ENCODE measurements at places on chromosomes 7 and 10. TPM values are rescaled to one million over a fixed set of nuclear protein-coding genes. Genes with fewer than 3 reads are reported as not detected.
A peak's percentile ranks its signal among the peaks of the same experiment; 100 is the strongest.

DNA sequence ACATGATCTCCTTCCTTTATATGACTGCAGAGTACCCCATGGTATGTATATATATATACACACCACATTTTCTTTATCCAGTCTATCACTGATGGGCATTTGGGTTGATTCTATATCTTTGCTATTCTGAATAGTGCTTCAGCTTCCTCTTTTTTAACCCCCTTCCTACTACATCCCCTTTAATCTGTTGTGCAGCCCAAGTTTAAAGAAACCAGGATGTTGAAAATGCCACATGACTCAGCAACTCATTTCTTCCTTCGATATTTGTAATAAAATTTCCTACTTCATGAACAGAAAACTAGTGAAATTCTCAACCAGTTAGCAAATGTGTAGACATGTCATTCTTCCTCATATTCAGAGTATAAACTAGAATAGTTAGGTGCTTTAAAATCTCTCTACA, 1245.7 kb upstream of the SORCS1 start:
- no peak overlapping the region for H3K27ac ChIP-seq
- no peaks in the 10 kb centered on the region for H3K36me3 ChIP-seq
- H3K4me3 ChIP-seq, result no peak overlapping the region
- H3K4me1 ChIP-seq, result no peaks in the 10 kb centered on the region
- DNase-seq, result no peak
- H3K27me3 ChIP-seq, result no peaks in the 10 kb centered on the region

DNA sequence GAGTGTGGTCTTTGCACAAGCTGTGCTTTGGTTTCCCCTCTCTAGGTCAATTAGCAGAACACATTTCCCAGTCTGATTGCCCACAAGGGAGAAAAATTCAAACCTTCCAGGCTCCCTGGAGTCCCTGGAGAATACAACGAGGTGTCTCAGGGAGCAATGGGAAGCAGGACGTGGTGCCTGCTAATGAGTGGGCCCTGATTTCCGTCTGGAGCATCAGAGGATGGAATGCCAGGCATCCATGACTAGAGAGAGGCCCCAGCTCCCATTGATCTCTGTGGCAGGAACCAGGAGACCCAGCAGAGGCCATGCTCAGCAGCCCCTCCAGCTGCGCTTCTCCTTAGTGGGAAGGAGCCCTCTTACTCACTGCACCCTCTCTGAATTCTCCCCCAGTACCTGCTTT, 33.2 kb upstream of the TLX1 start:
- no peaks in the 10 kb centered on the region for H3K4me1 ChIP-seq
- no peaks in the 10 kb centered on the region for H3K36me3 ChIP-seq
- H3K4me3 ChIP-seq, result no peak overlapping the region
- DNase-seq, result no peak
- no peaks in the 10 kb centered on the region for H3K27me3 ChIP-seq
- H3K27ac ChIP-seq, result no peak overlapping the region

GRCh38 chr7:54719425-54719824, 39.6 kb downstream of the SEC61G start:
- H3K27ac ChIP-seq, result no peak overlapping the region
- H3K27me3 ChIP-seq, result no peaks in the 10 kb centered on the region
- H3K4me3 ChIP-seq, result no peak overlapping the region
- no peaks in the 10 kb centered on the region for H3K4me1 ChIP-seq
- no peaks in the 10 kb centered on the region for H3K36me3 ChIP-seq

GRCh38 chr7:52482076-52482475, 553.4 kb upstream of the POM121L12 start:
- no peak overlapping the region for H3K4me3 ChIP-seq
- no peak overlapping the region for H3K27ac ChIP-seq
- no peaks in the 10 kb centered on the region for H3K27me3 ChIP-seq
- DNase-seq, result no peak

- H3K36me3 ChIP-seq, result no peaks in the 10 kb centered on the region
- H3K4me3 ChIP-seq, result no peak overlapping the region
- no peaks in the 10 kb centered on the region for H3K4me1 ChIP-seq
- no peak overlapping the region for H3K27ac ChIP-seq
- no peaks in the 10 kb centered on the region for H3K27me3 ChIP-seq
Observed at GRCh38 chr7:19465861-19466260, 243.0 kb downstream of the POLR1F start.

GRCh38 chr10:101052285-101052684, 9.5 kb upstream of the KAZALD1 start:
- H3K27ac ChIP-seq, result no peak overlapping the region
- no peak for DNase-seq

- no peaks in the 10 kb centered on the region for H3K4me1 ChIP-seq
- no peak overlapping the region for H3K27ac ChIP-seq
- no peaks in the 10 kb centered on the region for H3K27me3 ChIP-seq
- no peak for DNase-seq
Observed at GRCh38 chr7:128767475-128768110, 8.0 kb downstream of the OPN1SW start.

DNA sequence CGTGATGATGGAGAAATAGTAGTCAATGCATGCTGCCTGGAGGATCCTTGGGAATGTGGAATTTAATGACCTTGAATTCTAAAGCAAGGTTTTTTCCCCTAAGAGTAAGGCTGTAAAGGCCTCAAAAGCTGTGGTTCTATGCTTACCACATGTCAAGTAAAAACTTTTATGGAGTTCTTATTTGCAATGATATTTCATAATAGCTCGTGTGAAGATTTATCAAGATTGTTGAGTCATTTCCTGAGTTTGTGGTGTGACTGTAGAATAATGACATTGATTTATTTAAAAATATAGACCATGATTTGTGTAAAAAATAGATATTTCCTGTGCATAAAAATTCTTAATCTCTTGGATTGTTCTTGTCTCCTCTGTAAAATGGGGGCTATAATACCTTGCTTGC, 67.5 kb upstream of the SORCS1 start:
- no peaks in the 10 kb centered on the region for H3K4me1 ChIP-seq
- no peaks in the 10 kb centered on the region for H3K27me3 ChIP-seq
- H3K4me3 ChIP-seq, result no peak overlapping the region
- H3K27ac ChIP-seq, result no peak overlapping the region
- no peak for DNase-seq

- no peak overlapping the region for H3K4me3 ChIP-seq
- DNase-seq, result no peak
- no peaks in the 10 kb centered on the region for H3K4me1 ChIP-seq
- no peak overlapping the region for H3K27ac ChIP-seq
Observed at GRCh38 chr10:125578658-125579315, 104.2 kb downstream of the TEX36 start.

GRCh38 chr10:52488606-52489485, 174.8 kb downstream of the DKK1 start:
- no peaks in the 10 kb centered on the region for H3K36me3 ChIP-seq
- H3K4me1 ChIP-seq, result no peaks in the 10 kb centered on the region
- H3K27ac ChIP-seq, result no peak overlapping the region
- DNase-seq, result no peak
- no peaks in the 10 kb centered on the region for H3K27me3 ChIP-seq
- no peak overlapping the region for H3K4me3 ChIP-seq

GRCh38 chr7:47333554-47333887, 248.4 kb downstream of the TNS3 start:
- no peak overlapping the region for H3K4me3 ChIP-seq
- no peak overlapping the region for H3K27ac ChIP-seq
- no peaks in the 10 kb centered on the region for H3K27me3 ChIP-seq
- peaks cover 16% of the 10 kb centered on the region for H3K4me1 ChIP-seq
- no peak for DNase-seq

DNA sequence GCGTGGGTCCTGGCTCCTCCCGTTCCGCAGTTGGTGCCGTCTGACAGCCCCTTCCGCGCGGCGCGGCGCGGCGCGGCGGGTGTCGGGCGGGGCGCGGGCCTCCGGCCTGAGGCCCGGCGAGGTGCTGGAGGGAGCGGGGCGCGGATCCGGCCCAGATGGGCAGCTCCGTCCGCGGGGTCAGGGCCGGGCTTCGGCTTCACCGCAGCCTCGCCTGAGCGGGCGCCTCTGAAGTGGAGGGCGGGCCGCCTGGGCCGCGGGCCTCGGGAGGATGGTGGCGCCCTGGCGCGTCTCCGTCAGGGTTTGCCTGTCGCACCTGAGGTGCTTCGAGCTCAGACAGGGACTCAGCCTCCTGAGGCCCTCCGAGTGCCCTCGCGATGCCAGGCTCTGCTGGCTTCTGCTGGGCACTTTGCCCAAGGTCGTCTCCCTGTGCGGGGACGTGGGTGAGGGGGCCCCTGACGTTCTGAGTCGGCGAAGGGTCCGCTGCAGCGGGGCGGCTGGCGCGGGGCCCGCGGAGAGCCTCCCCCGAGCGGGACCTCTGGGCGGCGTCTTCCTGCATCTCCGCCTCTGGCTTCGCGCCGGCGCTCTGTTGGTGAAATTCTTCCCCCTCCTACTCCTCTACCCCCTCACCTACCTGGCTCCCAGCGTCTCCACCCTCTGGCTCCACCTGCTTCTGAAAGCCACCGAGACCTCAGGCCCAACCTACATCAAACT, 473 bp downstream of the ADCK2 start:
- no peaks in the 10 kb centered on the region for H3K36me3 ChIP-seq
- H3K27ac ChIP-seq, result peak overlapping the region; percentile 93
- H3K27me3 ChIP-seq, result no peaks in the 10 kb centered on the region
- peak; percentile 68 for DNase-seq
- peak overlapping the region; percentile 75 for H3K4me3 ChIP-seq

GRCh38 chr7:29480934-29481651, 82.5 kb upstream of the PRR15 start:
- peak overlapping the region; percentile 19 for H3K4me3 ChIP-seq
- no peak for DNase-seq
- peaks cover 12% of the 10 kb centered on the region for H3K4me1 ChIP-seq
- H3K36me3 ChIP-seq, result no peaks in the 10 kb centered on the region

DNA sequence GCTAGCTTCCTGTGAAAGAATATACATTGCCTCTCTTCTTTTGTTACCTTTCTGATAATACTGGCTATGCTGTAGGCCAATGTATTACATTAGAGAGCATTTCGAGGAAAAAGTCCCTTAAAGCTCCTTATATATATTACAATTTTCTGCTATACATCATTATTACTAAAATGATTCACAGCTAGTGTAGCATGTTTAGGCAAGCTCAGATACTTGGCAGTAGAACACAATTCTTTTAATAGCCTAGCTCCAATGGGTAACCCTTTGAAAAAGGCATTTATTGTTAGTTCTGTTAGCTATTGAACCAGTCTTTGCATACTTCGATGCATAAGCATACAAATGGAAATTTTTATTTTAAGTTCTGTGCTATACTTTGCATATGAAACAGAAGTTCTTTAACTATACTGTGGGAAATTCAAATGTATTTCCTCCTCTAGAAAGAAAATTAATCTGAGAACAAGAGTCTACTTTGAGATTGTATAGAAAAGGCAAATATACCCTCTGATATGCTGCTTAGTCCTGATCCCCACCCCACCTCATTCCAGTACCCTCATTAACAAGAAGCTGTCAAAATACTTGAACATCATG, 55.6 kb upstream of the SKAP2 start:
- H3K36me3 ChIP-seq, result no peaks in the 10 kb centered on the region
- no peak overlapping the region for H3K4me3 ChIP-seq
- H3K27ac ChIP-seq, result no peak overlapping the region
- H3K27me3 ChIP-seq, result no peaks in the 10 kb centered on the region

The MMD2 gene
- not detected for total RNA-seq

The TMUB1 gene
- 26.4 TPM for total RNA-seq

The SLC18A2 gene
- total RNA-seq, result 6.3 TPM

The NUTM2E gene
- total RNA-seq, result not detected

The PON1 gene
- total RNA-seq, result 1.7 TPM

The CXCL12 gene
- 106 TPM for total RNA-seq

The PTPRZ1 gene
- 0.87 TPM for total RNA-seq

The PIP gene
- total RNA-seq, result 4.9 TPM

The ANKRD30A gene
- total RNA-seq, result not detected

The SPDYE1 gene
- 0.13 TPM for total RNA-seq

The ABCC2 gene
- 1.8 TPM for total RNA-seq

All from ovary (tissue), 10 donors.